Kidney (tissue), 22 donors: ENCODE measurements at places on chromosomes 11 and 22. TPM values are rescaled to one million over a fixed set of nuclear protein-coding genes. Genes with fewer than 3 reads are reported as not detected.

The SMIM35 gene
- not detected for total RNA-seq

The OR4A47 gene
- total RNA-seq = not detected

The APOL5 gene
- total RNA-seq = not detected

The OR51A4 gene
- not detected for total RNA-seq

The PNPLA3 gene
- total RNA-seq = 0.54 TPM

The MICAL3 gene
- 99.4 TPM for total RNA-seq

The OR52E8 gene
- 0.25 TPM for total RNA-seq

DNA sequence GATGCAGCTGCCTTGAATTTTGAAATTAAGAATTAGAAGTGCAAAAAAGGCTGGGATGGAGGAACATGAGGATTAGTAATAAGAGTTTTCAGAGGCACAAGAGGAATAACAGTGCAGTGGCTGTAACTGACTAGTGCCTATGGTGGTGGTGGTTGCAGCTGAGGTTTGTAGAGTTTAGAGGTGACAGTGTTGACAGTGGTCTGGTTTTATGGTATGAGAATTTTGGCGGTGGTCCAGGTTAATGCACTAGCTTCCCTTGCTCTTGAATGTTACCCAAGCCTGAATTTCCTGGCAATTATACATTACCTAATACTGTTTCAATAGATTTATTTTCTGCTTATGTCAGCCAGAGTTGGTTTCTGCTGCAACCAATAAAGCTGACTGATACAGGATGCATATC lies 112.8 kb upstream of the C11orf87 start:
- H3K27ac ChIP-seq = no peak overlapping the region
- no peak overlapping the region for H3K4me3 ChIP-seq
- H3K27me3 ChIP-seq = no peaks in the 10 kb centered on the region
- no peaks in the 10 kb centered on the region for H3K36me3 ChIP-seq

DNA sequence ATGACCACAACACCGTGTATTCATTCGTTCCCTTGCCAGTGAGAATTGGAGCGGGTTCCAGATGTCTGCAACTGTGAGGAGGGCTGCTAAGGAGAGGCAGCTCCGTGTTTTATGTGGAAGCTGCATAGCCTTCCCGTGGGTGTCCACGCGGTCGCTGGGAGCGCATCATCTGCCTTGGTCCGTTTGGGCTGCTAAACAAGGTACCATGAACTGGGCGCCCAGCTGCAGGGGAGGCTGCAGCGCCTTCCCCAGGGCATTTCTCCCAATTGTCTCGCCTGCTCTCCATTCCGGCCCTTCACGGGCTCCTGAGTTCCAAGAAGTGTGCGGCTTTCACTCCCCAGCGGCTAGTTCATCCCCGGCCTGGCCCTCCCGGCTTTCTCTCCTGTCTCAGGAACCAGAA lies 1446.4 kb downstream of the TBC1D22A start:
- no peak for DNase-seq
- no peaks in the 10 kb centered on the region for H3K36me3 ChIP-seq
- no peaks in the 10 kb centered on the region for H3K4me1 ChIP-seq
- H3K27ac ChIP-seq = no peak overlapping the region
- no peak overlapping the region for H3K4me3 ChIP-seq

- no peaks in the 10 kb centered on the region for H3K27me3 ChIP-seq
- no peaks in the 10 kb centered on the region for H3K4me1 ChIP-seq
- H3K4me3 ChIP-seq = no peak overlapping the region
- H3K27ac ChIP-seq = no peak overlapping the region
- DNase-seq = no peak
Measured at GRCh38 chr11:1880746-1881441, 10.8 kb downstream of the PRR33 start.

- no peak overlapping the region for H3K4me3 ChIP-seq
- no peaks in the 10 kb centered on the region for H3K36me3 ChIP-seq
Measured at GRCh38 chr22:22840780-22841179, 46.8 kb upstream of the IGLL5 start.

GRCh38 chr11:67277231-67277961 lies 11.1 kb downstream of the GRK2 start:
- H3K36me3 ChIP-seq = peaks cover 27% of the 10 kb centered on the region
- peak; percentile 83 for DNase-seq
- peak overlapping the region; percentile 84 for H3K27ac ChIP-seq
- H3K27me3 ChIP-seq = no peaks in the 10 kb centered on the region
- H3K4me1 ChIP-seq = peaks cover 49% of the 10 kb centered on the region

DNA sequence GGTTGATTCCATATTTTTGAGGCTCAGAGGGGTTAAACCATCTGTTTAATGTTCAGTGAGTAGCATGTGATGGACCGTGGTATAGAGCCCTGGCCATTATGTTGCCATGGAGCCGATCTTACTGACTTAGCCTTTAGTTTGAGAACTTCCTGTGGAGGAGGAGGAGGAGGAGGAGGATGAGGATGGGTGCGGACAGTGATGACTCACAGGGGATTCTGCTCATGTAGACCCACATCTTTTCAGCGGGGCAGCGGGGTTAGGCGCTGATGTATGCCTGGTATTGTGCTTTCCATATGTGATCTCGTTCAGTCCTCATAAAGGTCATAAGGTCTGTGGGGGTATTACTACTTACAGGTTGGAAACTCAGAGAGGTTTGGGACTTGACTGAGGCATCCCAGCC lies 13.9 kb downstream of the STX3 start:
- no peaks in the 10 kb centered on the region for H3K27me3 ChIP-seq
- no peaks in the 10 kb centered on the region for H3K4me1 ChIP-seq
- no peak overlapping the region for H3K4me3 ChIP-seq
- no peak overlapping the region for H3K27ac ChIP-seq
- DNase-seq = no peak
- H3K36me3 ChIP-seq = peaks cover 2% of the 10 kb centered on the region

- no peak overlapping the region for H3K27ac ChIP-seq
- no peaks in the 10 kb centered on the region for H3K36me3 ChIP-seq
- no peak for DNase-seq
- no peaks in the 10 kb centered on the region for H3K4me1 ChIP-seq
- H3K4me3 ChIP-seq = no peak overlapping the region
- no peaks in the 10 kb centered on the region for H3K27me3 ChIP-seq
Measured at GRCh38 chr11:120363436-120363835, 27.2 kb downstream of the ARHGEF12 start.

GRCh38 chr22:46233231-46233630 lies 16.9 kb downstream of the CDPF1 start:
- H3K27ac ChIP-seq = no peak overlapping the region
- peak; percentile 20 for DNase-seq
- H3K4me3 ChIP-seq = no peak overlapping the region
- H3K36me3 ChIP-seq = no peaks in the 10 kb centered on the region

- DNase-seq = no peak
- no peaks in the 10 kb centered on the region for H3K4me1 ChIP-seq
- H3K4me3 ChIP-seq = no peak overlapping the region
- H3K36me3 ChIP-seq = no peaks in the 10 kb centered on the region
Measured at GRCh38 chr11:26335903-26336302, 4.0 kb downstream of the ANO3 start.

DNA sequence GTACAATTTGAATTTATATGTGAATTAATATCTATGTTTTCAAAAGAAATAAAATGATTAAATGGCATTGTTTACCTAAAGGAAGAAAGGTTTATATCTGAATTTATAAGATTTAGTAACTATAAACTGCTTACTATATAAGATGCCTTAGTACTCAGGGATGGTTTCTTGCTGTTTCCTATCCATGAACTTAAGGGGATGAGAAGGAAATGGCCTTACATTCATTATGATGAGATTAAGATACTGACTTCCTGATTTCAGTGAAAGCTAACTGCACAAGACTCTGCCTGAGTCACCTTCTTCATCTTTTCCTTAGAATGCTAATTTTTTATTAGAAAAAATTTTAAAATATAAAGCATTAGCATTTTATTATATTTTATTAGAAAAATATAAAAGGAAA lies 606.3 kb upstream of the ARHGAP42 start:
- H3K4me3 ChIP-seq = no peak overlapping the region
- H3K27me3 ChIP-seq = no peaks in the 10 kb centered on the region
- no peak overlapping the region for H3K27ac ChIP-seq
- no peaks in the 10 kb centered on the region for H3K36me3 ChIP-seq
- no peak for DNase-seq

DNA sequence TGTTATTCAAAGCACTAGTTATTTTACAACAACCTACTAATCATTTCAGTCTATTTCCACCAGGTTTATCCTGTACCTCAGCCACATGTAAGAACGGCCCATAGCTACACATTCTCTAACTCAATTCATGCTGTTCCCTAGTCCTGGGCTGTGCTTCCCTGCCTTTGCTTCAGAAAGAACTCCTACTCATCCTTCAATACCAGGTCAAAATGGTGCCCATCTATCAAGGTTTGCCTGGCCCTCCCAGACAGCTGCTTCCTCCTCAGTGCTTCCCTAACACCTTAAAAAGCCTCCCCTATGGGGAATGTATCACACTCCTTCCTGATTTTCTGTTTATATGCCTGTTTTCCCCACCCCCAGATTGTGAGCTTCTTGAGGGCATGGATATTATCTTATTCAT lies 400.7 kb downstream of the MN1 start:
- H3K27me3 ChIP-seq = no peaks in the 10 kb centered on the region
- H3K36me3 ChIP-seq = no peaks in the 10 kb centered on the region
- H3K4me3 ChIP-seq = no peak overlapping the region
- H3K27ac ChIP-seq = no peak overlapping the region

DNA sequence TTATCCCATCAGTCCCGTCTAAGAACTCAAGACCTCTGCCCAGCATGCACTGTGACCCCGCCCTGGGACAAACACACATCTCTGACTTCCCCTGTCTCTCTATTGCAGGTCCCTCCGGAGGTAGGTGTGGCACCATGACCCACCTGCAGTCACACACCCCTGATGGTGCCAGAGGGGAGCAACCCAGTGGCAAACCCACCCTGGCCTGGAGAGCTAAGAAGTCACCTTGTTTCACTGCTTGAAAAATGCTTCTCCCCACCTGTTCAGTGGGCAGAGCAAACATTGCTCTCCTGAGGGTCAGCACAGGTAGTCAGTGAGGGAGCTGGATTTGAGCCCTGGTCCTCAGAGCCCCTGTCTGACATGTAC lies 23.9 kb downstream of the CAPN1 start:
- no peaks in the 10 kb centered on the region for H3K4me1 ChIP-seq
- no peaks in the 10 kb centered on the region for H3K27me3 ChIP-seq
- H3K4me3 ChIP-seq = no peak overlapping the region
- peak; percentile 39 for DNase-seq
- H3K36me3 ChIP-seq = peaks cover 36% of the 10 kb centered on the region

- no peak overlapping the region for H3K27ac ChIP-seq
- no peaks in the 10 kb centered on the region for H3K36me3 ChIP-seq
- no peaks in the 10 kb centered on the region for H3K27me3 ChIP-seq
- DNase-seq = no peak
Measured at GRCh38 chr11:103338621-103339484, 229.6 kb downstream of the DYNC2H1 start.

DNA sequence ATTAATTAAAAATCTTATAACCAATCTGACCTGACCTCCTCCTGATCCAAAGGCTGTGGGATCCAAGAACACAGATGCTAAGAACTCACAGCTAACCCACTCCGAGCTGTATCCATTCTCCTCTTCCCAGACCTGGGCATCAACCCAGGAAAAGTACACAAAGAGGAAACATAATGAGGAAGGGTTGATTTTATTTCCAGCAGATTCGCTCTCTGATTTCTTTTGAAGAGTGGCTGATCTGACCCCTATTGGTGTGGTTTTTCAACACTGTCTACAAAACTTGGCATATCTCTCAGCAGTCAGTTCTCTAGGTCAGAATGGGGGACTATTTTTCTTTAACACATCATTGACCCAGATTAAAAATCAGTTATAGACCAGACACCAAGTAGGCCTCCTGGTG lies 201.9 kb upstream of the UBASH3B start:
- no peaks in the 10 kb centered on the region for H3K36me3 ChIP-seq
- no peaks in the 10 kb centered on the region for H3K4me1 ChIP-seq
- H3K4me3 ChIP-seq = no peak overlapping the region
- H3K27me3 ChIP-seq = no peaks in the 10 kb centered on the region
- no peak overlapping the region for H3K27ac ChIP-seq
- no peak for DNase-seq

DNA sequence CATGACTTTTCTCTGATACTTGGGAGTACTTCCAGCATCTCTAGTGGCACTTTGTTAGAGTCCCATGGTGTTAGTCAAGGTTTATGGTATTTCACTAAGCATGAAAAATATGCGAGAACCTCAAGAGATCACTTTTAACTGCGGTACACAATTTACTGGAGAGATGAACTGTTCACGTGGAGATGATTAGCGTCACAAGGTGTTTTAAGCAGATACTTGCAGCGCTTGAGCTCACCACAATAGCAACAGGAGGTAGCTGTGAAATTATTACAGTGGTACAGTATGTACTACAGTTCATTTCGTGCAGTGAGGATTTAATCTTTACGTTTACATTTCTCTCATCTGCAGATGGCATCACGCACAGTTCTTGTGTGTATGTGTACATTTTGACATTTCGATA lies 4.5 kb downstream of the PARVA start:
- no peak for DNase-seq
- H3K27ac ChIP-seq = no peak overlapping the region
- no peaks in the 10 kb centered on the region for H3K27me3 ChIP-seq
- peaks cover 6% of the 10 kb centered on the region for H3K4me1 ChIP-seq
- no peak overlapping the region for H3K4me3 ChIP-seq
